ENCODE measurements at places on chromosomes 16 and 17.
A peak's percentile ranks its signal among the peaks of the same experiment; 100 is the strongest.

- DNase-seq: no peak
Observed at GRCh38 chr16:84513123-84513522, 8.7 kb upstream of the MEAK7 start.

GRCh38 chr17:21368545-21369246 is 7.5 kb upstream of the KCNJ12 start:
- DNase-seq: no peak

DNA sequence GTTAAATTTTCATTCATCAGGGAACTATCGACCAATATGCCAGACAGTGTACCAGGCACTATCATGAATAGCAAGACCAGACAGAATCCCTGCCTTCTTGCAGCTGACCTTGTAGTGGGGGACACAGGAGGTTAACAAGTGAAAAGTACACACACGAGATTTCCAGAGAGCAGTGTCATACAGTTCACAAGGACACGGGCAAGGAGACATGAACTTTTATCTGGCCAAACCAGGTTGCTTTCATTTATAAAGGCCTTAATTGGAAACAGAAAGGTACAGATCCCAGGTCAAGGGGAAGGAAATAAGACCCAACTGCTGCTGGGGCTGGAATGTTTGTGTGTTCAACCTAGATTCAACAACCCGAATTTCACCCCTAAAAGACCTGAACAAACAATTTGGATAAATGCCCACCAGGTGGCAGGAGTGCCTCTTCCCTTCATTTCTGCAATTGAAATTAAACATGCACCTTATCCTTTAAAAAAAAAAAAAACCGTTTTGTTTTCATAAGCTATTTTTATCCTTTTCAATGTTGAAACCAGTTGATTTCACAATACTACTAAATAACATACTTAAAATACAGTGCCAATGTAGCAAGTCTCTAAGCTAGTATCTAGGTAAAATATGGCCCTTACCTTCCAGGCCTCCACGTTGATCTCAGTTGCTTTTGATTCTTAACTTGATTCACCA is 65.9 kb downstream of the EMP2 start:
- peak; percentile 69 for DNase-seq

DNA sequence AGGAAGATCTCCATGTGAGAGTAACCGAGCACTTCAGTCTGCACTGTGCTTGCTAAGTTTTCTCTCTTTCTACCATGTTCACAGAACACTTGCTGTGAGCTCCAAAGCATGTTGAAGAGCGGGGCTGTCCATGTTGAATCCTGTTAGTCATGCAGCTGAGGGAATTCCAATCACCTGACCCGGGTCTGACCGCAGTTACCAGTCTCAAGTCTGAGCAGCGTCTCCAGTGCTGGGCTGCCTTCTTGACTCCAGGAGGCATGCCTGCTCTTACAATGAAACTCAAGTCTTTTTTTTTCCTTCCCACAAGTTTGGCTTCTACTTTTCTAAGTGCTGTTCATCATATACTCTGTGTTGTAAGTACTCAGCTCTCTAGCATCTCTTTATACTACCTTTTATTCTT is 44.3 kb downstream of the HOXB1 start:
- DNase-seq: no peak

- no peak for DNase-seq
Observed at GRCh38 chr16:75750528-75750927, 24.2 kb upstream of the CPHXL start.

GRCh38 chr17:45411348-45412105 is 21.1 kb downstream of the ARHGAP27 start:
- DNase-seq: peak; percentile 9

- DNase-seq: no peak
Observed at GRCh38 chr17:69908626-69909368, 166.2 kb upstream of the KCNJ16 start.

- no peak for DNase-seq
Observed at GRCh38 chr16:4691666-4692412, 1.5 kb upstream of the NUDT16L1 start.

DNA sequence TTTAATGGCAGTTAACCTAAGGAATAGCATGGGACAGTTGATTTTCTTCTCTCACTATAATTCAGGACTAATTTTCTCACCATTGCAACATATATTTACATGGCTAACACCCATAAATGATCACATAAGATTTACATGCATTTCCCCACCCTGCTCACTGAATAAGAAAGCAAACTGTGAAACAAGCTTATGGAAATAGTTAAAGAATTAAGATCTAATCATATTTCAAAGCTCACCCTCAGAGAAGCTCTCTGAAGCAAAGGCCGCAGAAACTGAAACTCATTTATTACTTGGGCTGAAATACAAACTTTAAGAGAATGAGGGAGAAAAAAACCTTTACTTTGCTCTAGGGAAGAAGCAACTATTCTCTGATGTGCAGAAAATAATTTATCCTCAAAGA is 218.7 kb upstream of the AXIN2 start:
- DNase-seq: no peak

- DNase-seq: no peak
Observed at GRCh38 chr16:80288616-80289015, 252.2 kb upstream of the DYNLRB2 start.

DNA sequence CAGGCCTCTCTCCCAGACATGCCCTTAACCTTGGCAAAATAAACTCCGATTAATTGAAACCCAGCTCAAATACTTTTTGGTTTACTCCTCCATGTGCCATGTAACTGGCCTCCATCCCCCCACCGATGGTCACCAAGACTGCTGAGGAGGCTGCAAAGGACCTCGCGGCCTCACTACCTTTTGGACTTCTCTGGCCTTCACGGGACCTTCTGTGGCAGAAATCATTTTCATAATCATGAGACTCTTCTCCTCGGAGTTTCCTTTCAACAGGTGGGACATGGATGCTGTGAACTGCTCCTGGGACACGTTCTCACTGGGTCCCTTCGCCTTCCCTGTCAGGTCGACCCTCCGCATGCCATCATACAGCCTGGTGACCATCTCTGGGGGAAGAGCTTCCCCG is 9.0 kb downstream of the MEAK7 start:
- DNase-seq: no peak

DNA sequence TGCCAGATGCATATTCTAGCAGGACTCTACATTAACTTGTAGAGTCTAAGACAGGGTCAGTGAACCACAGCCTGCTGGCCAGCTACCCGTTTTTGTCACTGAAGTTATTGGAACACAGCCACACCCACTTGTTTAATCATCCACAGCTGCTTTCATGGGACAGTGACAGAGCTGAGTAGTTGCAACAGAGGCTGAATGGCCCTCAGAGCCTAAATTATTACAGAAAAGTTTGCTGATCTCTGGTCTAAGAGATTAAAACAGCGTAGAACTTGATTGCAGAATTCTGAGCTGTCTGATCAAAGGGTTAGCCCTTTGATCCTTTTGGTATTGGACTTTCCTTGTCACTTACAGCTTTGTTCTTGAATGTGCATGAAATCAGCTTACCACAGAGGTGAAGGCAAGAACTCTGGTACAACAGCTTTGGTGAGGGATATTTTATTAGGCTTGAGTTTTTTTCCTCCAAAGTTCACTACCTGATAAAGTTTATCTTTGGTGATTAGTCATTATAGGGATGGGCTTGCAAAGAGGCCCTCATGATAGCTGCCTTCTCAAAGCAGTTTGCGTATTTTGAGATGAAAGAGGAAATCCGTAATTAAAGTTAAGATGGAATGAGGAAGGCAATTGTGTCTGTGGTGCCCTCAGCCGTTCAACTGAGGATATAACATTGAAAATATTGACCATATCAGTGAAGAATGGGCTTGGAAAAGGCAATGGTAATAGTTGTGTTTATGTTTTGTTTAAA is 23.6 kb downstream of the ALDH3A2 start:
- DNase-seq: no peak

DNA sequence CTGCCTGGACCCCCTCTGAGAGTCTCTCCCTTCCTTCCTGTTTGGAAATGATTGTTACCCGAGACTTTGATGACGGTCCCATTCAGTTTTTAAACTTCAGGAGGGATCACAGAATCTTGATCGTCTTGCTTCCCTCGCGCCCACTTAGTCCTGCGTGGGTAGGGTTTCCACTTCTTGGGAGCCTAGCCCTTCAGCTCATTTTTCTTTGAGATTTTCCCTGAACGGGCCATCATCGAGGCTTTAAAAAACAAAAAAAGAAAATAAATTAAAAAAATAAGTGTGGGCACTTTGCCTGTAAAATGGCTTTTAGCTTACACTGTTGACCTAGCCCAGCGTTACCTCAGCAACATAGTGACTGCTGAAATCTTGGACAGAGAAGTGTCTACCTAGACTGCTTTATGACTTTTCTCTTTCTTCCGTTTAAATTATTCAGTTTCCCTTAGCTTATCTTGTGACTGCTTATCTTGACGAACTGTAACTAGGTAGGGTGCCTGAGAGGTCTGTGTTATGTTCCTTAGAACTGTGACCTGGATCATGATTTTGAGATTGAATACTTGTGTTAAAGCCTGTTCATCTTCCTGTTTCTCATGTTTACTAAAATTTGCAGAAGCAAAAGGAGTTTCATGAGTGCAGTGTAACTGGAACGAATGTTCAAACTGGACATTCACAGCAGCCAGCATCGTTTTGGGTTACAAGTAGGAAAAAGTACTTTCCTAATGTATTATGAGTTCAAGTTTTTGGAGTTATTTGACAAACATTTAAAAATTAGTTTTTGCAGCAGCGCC is 874 bp downstream of the WWP2 start:
- DNase-seq: peak; percentile 31

GRCh38 chr16:77113835-77114234 is 77.2 kb upstream of the MON1B start:
- DNase-seq: no peak

- DNase-seq: no peak
Observed at GRCh38 chr16:20084624-20085226, 11.0 kb upstream of the GPR139 start.

- DNase-seq: peak; percentile 85
Observed at GRCh38 chr17:76506408-76507345, 5.5 kb upstream of the RHBDF2 start.

DNA sequence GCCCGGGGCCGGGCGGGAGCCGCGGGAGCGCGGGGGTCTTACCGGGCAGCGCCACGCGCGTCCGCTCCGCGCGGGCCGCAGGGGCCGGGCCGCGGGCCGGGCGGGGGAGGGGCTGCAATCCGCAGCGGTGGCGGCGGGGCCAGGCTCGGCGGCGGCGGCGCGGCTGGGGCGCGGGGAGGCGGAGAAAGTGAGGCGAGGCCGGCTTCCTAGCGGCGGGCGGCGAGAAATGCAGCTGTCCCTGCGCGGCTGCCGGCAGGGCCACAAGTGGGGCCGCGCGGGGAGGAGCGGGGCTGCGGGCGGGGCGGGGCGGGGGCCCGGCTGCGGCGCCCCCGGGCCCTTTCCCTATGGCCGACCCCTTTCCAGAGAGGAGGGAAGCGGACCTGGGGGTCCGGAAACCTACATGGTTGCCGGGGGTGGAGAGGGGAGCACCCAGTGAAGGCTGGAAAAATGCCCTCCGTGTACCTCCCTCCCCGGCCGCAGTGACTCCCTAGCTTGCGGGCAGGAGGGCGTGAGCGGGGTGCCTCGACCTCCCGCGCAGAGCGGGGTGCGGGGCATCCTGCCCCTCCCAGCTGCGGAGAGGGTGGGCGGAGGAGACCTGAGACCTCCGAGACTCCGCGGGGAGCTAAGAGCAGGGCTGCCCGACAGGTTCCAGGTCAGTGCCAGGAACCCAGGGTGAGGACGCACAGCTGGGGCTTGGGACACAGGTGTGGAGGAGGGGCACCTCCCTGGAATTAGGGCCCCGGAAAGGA is at the start of gene CUEDC1:
Gene CUEDC1 (minus strand): TSS at position 230 of the 749 bp plus-strand sequence. CDS start 69,848 bp downstream, outside the sequence.
- DNase-seq: peak; percentile 91

DNA sequence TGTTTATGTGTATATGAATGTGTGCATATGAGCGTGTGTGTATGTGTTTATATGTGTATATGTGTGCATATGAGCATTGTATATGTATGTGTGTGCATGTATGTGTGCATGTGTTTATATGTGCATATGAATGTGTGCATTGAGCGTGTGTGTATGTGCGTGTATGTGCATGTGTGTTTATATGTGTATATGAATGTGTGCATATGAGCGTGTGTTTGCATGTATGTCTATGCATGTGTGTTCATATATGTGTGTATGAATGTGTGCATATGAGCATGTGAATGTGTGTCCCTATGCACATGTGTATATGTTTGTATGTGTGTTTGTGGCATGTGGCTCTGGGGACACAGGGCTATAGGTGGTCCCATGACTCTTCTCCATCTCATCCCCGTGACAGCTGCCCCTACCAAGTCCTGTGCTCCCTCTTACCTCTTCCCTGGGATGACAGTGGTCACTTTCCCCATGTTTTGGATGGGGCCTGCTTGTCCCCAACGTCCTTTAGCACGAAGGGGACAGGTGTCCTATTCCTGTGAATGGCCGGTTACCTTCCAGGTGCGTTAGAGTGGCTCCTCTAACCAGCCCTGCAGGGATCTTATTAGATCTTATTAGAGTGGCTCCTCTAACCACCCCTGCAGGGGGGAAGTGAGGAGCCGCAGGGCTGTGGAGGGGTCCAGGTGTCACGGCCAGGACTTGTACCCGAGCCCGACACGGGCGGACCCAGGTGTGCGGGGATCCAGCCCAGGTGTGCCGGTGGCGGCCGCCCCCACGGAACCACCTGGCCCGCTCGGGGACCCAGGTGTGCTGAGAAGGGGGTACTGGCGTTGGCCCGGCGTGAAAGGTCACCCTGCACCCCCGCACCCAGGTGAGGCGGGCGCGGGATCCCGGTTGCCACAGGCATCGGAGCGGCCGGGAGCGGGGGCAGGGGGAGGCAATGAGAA is 105.6 kb downstream of the SEC14L1 start:
- no peak for DNase-seq

- DNase-seq: no peak
Observed at GRCh38 chr16:30399435-30400186, 4.4 kb downstream of the ZNF48 start.

GRCh38 chr16:58148099-58148498 is 18.9 kb upstream of the CFAP20 start:
- DNase-seq: no peak

DNA sequence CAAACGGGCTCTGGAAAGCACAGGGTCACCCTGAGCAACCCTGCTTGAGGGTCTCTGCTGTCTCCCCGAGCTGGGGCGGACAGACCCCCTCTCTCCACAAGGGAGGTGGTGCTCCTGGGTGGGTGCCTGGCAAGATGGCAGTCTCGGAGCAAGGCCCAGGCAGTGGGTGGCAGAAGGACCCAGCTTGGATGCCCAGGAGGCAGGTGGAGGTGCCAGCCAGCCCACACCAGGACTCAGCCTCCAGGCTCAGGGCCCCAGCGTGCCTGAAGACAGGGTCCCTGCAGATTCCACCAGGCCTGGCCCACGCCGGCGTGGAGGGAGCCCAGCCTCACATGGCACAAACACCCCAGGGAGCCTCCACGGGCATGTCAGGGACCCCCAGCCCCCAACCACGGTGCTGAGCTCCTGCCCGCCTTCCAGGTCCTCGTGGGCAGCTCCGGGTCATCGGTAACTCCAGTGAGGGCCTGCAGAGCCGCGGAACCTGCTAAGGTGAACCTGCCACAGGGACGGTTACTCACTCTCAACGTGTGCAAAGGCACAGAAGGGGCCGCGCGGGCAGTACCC is 20.8 kb downstream of the UNKL start:
- DNase-seq: no peak
